ENCODE measurements at places on chromosomes 7 and 10.

GRCh38 chr10:94098896-94099295 lies 105.2 kb downstream of the PLCE1 start:
- no peak for DNase-seq

DNA sequence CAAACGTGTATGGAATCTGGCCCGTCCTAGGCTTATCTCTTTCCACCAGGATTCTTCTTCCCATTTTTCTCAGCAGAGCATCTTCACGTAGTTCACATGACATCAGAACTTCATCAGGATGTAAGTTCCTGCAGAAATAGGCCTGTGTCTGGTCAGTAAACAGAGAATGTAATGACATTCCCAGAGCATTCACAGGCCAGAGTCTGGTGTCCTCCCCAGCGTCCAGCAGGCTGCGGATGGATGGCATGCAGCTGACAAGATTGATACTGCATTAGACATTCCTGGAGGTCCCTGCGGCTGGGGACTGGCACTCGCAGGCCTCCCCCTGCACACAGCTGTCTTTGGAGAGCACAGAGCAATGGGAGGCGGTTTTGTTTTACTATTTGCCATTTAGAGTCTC lies 28.7 kb downstream of the MGMT start:
- DNase-seq, result no peak

DNA sequence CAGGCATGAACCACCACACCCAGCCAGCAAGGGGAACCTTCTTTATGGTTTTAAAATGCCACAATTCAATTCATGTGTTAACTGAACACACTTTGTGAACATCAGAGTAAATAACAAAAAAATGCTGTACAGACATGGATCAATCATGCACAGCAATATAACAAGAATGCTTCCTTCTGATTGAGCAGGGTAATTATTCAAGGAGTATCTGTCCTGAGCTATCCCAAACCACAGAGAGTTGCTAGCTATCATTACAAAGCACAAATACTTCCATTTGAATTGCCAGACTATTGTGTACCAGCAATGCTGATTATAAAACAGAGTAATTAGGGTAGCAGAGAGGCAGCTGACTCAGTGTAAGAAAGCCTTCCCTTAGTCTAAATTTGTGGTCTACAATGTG lies 11.3 kb upstream of the RHOBTB1 start:
- no peak for DNase-seq

DNA sequence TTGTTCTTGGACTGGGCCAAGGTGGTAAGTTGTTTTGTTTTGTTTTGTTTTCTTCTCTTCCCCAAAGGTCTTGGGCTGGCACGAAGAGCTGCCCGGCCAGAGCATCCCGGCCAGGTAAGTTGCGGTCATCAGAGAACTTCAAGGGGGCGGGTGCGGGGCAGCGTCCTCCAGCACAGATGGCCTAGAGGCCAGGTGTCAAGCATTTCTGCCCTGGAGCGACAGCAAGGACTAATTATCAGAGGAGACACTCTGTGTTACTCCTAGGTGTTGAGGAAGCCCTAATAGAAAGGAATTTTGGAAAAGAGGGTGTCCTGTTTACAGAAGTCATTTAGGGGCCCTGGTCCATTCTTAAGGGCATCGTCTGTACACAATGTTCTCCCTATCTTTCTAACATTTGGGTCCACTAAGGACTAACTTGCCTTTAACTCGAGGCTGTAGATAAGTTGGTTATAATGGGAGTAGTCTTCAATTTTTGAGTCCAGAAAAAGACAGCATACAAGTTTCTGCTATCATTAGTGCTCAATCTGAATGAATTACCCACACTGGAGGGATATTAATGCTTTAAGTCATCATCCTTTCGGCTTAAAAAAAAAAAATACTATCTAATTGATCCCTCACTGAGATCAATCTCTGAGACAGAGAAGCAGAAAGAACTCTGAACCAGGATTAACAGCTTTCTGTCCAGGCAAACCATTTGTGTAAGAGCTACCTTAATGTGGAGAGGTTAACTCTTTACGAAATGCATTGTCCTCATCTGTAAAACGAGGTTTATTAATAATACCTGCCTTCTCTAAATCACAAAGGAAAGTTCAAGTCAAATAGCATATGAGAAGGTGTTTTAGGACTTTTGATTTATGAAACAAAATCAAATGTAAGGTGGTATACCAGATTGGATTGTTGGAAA lies 1.5 kb downstream of the ITGB8 start:
- DNase-seq, result no peak
